Heart left ventricle (tissue), 16 donors: ENCODE measurements at places on chromosomes 1 and 21. TPM values are rescaled to one million over a fixed set of nuclear protein-coding genes. Genes with fewer than 3 reads are reported as not detected.

- no peak overlapping the region for H3K27ac ChIP-seq
- no peaks in the 10 kb centered on the region for H3K27me3 ChIP-seq
- DNase-seq = no peak
Observed at GRCh38 chr1:60753036-60753900, 329.1 kb upstream of the NFIA start.

GRCh38 chr1:26472901-26473845 is 933 bp downstream of the HMGN2 start:
- no peaks in the 10 kb centered on the region for H3K36me3 ChIP-seq
- H3K27ac ChIP-seq = peak overlapping the region; percentile 99
- DNase-seq = peak; percentile 99
- H3K4me3 ChIP-seq = peak overlapping the region; percentile 91
- H3K27me3 ChIP-seq = no peaks in the 10 kb centered on the region
- H3K4me1 ChIP-seq = no peaks in the 10 kb centered on the region

Gene SPRR2F
- polyA plus RNA-seq = not detected

Gene CYP4X1
- 2.2 TPM for polyA plus RNA-seq

Gene FBLIM1
- 58.4 TPM for polyA plus RNA-seq

DNA sequence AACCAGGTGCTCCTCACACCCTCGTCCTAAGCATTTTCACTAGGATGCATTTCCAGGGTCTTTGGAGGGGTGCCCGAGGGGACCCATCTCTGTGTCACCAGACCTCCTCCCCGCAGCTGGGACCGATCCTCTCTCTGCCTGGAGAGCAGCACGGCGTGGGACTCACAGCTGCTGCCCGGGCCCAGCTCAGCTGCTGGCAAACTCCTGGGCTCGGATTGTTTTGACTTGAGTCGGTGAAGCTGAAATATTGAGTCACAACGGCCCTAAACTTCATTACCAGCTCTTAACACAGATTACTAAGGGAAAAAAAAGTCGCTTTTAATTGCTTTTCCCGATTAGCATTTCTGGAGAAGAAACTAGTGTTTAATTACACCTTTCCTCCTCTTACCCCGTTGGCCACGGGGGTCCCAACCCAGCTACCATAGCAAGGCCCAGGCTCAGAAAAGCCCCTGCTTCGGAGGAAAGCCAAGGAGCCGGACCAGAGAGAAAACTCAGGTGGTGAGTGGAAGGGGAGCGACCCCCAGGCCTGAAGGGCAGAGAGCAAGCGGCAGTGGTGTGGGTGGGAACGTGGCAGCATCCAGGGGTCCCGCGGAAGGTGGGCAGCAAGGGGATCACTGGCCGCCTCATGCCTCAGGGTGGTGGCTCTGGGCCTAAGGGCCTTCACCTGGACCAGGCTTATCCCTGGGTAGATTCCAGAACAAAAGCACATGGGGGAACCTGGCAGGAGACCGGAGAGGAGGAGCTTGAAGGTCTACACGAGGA is 41.7 kb downstream of the CASZ1 start:
- H3K36me3 ChIP-seq = no peaks in the 10 kb centered on the region
- no peaks in the 10 kb centered on the region for H3K27me3 ChIP-seq
- no peak overlapping the region for H3K4me3 ChIP-seq
- H3K27ac ChIP-seq = no peak overlapping the region
- no peak for DNase-seq
- H3K4me1 ChIP-seq = peaks cover 57% of the 10 kb centered on the region

DNA sequence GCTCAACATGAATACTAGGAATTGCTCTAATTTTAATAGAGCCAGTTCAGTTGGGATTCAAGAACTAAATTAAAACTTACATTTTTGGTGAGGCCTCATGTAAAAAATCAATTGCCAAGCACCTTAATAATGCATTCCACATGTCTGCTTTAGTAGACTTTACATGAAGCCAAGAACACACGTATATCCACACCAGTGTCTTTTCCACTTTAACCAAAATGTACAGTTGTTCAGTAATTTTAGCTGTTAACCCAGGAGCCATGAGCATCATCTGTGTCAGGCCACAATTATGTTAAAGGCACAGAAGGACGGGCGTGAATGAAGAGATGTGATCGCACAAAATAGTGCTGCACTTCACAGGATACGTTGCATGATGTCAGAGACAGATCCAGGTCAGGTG is 136.7 kb downstream of the TLR5 start:
- H3K27me3 ChIP-seq = no peaks in the 10 kb centered on the region
- H3K27ac ChIP-seq = no peak overlapping the region
- DNase-seq = no peak
- H3K36me3 ChIP-seq = peaks cover 36% of the 10 kb centered on the region
- H3K4me3 ChIP-seq = no peak overlapping the region

Gene CELA2A
- not detected for polyA plus RNA-seq

Gene HPCAL4
- 0.46 TPM for polyA plus RNA-seq

Gene BCL2L15
- polyA plus RNA-seq = 0.08 TPM

GRCh38 chr1:226702957-226703831 is 35.9 kb downstream of the ITPKB start:
- peak overlapping the region; percentile 98 for H3K27ac ChIP-seq
- no peaks in the 10 kb centered on the region for H3K27me3 ChIP-seq
- DNase-seq = peak; percentile 86

GRCh38 chr1:2449636-2450454 is 26.2 kb upstream of the PLCH2 start:
- H3K4me3 ChIP-seq = no peak overlapping the region
- H3K27me3 ChIP-seq = peaks cover 39% of the 10 kb centered on the region
- H3K4me1 ChIP-seq = no peaks in the 10 kb centered on the region
- DNase-seq = no peak

GRCh38 chr1:148373192-148373925 is 109.7 kb downstream of the PPIAL4G start:
- DNase-seq = no peak
- peaks cover under 1% of the 10 kb centered on the region for H3K27me3 ChIP-seq
- no peaks in the 10 kb centered on the region for H3K36me3 ChIP-seq
- no peak overlapping the region for H3K27ac ChIP-seq
- H3K4me1 ChIP-seq = no peaks in the 10 kb centered on the region
- no peak overlapping the region for H3K4me3 ChIP-seq
